Immature natural killer cell (primary cell): ENCODE measurements at places on chromosomes 5 and 9.

DNA sequence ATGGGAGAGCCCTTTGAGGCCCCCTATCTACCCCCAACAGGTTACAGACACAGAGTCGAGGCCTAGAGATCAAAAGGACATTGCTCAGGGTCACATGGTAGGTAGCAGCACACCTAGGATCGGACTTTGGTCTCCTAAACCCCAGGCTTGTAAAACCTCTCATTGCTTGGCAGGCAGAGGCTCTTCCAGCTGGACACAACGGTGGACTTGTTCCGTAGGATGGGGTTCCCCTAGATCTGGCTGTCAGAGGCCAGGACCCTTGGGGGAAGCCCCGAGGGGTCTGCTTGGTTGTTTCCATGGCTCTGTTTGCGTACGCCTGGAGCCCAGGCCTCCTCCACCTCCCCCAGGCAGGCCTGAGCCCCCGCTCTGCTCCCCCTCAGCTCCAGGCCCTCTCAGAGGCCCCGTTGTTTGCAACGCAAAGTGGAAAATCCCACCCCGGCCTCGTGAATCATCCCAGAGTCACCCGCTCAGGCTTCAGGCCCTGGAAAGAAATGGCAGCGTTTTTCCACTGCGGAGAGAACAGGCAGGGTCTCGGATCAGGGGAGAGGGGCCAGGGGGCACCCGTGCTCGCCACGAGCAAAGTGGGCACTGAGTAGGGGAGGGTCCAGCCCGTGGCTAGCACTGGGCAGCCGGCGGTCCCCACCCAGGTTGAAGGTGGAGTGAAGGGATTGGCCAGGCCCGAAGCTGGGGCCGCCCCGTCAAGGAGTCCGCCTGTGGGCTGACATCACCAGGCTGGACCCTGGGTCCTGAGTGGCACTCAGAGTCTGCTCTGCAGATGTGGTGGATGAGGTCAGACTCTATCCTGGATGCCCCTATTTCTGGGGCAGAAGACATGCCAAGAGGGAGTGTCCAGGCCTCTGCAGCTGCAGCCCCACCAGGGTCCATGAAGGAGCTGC, 19.8 kb downstream of the COL27A1 start:
- no peak for DNase-seq

DNA sequence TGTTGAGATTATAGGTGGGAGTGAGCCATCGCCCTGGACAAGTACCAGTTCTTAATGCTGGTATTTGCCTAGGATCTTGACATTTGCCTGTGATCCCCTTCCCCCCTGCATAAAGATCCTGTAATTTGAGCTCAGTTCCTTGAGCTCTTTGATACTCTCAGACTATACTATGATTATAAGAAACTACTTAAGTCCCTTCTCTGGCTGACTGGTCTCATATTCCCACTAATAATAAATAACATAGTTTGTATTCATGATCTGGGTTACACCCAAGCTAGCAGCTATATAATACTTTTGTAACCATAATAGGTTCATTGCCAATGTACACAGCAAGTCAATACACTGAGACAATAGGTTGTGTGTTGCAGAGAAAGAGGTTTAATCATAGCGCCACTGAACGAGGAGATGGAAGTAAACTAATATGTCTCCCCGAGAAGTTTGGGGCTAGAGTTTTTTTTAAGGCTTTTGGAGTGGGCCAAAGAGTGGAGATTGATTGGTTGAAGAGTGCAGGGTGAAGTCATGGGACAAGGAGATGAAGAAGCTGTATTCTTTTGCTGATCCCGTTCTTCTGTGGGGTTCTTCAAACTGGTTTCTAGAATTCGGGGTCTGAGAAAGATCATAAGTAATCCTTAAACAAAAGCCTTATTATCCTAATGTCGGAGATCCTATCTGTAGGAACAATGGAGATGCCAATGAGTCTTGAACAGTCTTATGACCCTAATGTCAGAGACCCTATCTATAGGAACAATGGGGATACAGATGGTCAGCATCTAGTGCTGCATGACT, 20.7 kb upstream of the SHOC1 start:
- no peak for DNase-seq

DNA sequence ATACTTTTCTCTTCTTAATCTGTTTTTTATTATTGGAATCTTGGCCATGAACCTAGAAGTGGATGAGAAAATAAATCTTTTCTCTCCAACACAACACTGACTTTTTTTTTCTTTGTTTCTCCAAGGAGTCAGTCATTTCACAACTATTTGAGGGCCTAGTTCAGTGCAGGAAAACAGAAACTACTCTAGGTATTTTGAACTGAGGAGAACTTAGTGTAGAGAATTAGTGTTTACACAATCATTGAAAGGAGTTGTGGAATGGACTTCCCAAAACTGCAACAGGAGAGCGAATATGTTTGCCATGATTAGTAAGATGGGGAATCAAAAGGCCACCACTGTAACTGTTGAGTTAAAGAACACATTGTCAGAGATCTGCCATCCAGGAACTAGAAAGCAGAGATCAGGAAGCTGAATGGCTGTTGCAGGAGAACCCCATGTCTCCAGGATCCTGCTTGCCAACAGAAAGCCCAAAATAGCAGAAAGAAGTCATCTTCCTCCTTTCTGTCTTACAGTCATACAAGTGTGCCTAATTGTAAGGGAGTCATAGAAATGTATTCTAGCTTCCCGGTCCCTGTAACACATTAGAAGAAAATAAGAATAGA, 20.3 kb upstream of the PCDH1 start:
- no peak for DNase-seq

- DNase-seq: no peak
These were observed 10.6 kb downstream of the NIPAL4 start for GRCh38 chr5:157470631-157471030.

GRCh38 chr5:168438349-168438748, 47.9 kb upstream of the RARS1 start:
- no peak for DNase-seq

DNA sequence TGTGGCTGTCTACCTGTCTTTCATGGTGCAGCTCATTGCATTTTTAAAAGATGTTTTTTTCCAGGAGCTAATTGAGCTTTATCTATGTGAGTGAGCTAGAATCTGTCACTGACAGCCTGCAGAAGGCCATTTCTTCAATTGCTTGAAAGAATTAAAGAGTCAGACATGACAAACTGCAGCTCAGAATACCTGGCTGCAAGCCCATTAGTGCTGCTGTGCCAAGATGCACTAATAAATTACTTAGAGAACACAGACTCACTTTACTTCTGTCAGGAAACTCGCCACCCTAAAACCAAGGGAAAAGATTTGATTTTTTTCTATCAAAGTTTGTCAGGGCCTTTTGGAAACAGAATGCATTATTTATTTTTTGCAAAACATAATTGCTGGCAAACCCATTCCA, 368.3 kb downstream of the CAAP1 start:
- DNase-seq: no peak

DNA sequence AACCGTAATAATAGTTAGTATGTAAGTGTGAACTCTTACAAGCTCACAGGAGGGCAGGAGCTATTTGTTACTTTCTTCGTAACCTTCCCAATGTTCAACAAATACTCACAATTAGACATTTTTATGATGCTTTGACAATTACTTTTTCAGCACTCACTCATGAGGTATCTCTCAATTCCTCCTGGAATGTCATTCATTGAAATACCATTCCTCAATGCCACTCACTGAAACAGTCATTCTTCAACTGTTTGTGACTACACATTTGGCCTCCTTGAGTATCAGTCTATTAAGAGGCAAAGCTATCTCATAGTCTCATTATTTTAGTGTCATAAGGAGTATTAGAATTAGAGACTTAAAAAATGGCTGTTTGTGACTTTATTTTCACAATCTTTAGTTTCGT, 734.1 kb upstream of the DMAC1 start:
- no peak for DNase-seq
